ENCODE measurements at places on chromosomes 13 and 19.
A peak's percentile ranks its signal among the peaks of the same experiment; 100 is the strongest.

DNA sequence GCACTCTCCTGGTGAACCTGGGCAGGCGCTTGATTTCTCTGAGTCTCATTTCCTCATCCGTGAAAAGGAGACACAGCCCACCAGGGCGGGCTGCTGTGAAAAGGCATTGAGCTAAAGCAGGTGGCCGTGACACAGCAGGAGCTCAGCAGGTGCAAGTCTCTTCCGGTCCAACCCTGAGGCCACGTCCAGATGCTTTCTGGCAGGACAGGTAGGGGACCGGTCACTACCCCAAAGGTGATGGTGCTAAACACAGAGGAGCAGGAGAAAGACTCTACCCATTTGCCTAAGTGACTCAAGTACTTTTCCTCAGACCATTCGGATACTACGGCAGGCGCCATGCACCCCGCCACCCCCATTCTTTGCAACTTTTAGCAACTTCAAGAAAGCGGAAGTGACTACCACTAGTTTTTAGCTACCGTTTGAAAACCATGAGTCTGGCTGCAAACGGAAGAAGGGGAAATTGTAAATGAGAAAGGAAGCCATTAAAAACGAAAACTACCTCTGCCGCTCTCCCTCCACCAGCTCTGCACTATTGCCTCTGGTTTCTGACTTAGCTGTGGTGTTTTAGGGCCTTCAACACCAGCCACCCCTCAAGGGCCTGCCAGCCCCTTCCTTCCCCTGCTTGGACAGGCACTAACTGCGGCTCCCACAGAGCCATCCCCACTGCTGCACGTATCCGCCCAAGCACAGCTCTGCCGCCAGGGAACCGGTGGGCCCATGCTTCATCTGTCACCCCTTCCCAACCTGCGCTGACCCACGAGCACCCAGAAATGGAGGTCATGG, 4.8 kb downstream of the PPP6R1 start:
- peak; percentile 50 for DNase-seq

GRCh38 chr19:40216013-40216776, 2.0 kb downstream of the TTC9B start:
- no peak for DNase-seq

- no peak for DNase-seq
These were observed 41.8 kb downstream of the MBD3L2B start for GRCh38 chr19:6979399-6979798.

GRCh38 chr19:19552798-19553197, 14.7 kb downstream of the CILP2 start:
- DNase-seq, result no peak

DNA sequence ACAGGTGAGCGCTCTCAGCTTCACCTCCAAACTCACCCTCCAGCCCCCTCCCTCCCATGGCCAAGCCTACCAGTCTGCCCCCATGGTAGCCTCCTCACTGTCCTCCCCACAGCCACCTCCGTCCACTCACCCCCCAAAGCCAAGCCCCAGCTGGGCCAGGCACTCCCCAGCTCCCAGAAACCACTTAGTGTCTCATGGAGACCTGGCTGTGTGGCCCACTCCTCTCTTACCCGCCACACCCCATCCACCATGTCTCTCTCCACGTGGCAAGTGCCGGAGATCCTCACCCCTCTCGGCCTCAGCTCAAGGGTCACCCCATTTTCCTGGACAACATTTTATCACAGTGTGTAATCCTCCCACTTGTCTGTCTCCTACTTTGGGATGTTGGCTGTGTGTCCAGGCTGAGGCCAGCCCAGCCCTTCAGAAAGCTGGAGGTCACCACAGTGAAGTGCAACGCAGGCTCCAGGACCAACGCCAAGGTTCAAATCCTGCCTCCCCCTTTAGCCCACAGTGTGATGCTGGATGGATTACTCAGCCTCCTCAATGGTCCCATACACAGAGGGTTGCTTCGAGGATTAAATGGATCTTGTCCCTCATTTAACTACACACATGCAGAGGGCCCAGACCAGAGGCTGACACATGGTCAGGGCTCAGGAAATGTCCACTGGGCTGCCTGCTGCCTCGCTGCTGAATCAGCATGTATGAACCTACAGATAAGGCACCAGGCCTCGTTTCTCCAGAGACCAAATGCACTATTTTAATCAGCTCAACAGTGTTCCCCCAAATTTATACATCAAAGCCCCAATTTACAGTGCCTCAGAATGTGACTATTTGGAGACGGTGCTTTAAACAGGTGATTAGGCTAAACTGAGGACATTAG, 71.3 kb downstream of the CEBPG start:
- DNase-seq, result no peak

- peak; percentile 27 for DNase-seq
These were observed 23.3 kb downstream of the LYPD4 start for GRCh38 chr19:41821003-41821735.

DNA sequence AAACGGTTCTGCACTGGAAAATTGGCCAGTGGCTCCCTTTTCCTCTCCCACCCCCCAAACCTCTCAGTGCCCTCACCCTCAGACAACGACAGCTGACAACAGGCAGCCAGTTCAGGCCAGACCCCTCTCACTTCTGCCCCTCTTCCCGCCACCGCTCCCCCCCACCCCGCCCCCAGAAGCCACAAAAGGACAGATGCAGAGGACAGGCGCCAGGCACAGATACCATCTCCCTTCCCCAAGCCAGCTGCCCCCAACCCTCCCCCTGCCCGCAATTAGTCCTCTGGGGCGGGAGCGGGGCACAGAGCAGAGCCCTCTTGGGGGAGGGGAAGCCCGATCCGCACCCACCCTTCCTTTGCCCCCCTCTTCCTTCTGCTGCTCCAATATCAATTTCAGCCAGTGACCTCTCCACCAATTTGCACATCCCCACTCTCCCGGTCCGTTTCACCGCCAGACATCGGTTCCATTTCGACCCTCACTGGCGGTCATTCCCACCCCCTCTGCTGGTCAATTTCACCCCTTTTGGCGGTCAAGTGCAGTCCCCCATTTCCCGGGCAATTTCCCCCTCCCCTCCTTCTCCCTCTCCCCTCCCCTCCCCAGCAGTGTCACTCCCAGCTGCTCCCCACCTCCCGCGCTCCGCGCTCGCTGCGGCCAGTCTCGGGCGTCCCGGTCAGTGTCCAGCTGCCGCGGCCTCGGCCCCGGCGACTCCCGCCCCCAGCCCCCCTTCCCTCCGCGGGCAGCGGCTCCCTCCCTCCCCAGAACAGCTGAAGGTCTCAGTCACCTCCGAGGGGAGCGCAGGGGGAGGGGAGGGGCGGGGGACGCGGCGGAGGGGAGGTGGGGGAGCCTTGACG, at the start of gene SHD:
Gene SHD, plus strand, starts transcription at position 848 of the 848 bp plus-strand sequence. CDS start 798 bp downstream, outside the sequence.
- DNase-seq, result no peak

DNA sequence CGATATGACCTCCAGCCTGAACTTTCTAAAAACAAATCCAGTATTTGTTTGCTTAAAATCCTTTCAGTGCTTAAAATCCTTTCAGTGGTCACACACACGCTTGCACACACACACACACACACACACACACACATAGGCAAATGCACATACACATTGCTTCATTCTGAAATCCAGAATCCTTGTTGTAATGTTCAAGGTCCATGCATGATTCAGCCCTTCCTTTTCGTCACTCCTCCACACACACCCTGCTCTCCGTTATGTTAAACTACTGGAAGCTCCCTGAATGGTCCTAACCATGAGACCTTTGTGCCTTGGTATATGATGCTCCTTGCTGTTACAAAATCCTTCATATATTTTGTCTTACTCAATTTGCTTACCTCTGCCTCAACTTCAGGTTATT, 44.9 kb downstream of the SERTM1 start:
- DNase-seq, result no peak

GRCh38 chr19:2329501-2329916, 1.0 kb downstream of the SPPL2B start:
- no peak for DNase-seq

- DNase-seq, result no peak
These were observed 53.0 kb downstream of the SACS start for GRCh38 chr13:23380534-23380933.

DNA sequence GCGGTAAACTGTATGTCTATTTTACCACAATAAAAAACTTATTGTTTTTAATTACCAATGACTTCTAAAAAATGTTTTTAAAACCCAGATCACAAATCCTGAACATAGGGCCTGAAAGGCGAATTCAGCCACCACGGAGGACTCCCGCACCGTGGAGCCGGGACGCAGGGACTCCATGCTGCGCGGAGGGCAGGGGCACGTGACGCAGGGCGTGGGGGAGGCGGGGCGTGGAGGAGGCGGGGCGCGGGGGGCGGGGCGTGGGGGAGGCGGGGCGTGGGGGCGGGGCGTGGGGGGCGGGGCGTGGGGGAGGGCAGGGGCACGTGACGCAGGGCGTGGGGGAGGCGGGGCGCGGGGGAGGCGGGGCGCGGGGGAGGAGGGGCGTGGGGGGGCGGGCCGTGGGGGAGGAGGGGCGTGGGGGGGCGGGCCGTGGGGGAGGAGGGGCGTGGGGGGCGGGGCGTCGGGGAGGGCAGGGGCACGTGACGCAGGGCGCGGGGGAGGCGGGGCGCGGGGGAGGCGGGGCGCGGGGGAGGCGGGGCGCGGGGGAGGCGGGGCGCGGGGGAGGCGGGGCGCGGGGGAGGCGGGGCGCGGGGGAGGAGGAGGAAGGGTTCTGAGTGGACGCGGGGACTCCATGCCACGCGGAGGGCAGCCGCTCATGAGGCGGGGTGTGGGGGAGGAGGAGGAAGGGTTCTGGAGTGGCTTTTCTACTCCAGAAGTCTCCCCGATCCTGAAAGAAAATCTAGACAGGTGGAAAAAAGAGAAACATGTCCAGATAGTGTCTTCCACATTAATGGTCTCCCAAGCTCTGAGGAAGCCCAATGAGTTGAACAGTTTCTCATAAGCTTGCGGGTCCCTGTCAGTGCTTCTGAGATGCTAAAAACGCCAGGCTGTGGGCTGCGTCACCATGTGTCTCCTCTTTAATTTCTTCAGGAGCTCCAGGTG, 4.4 kb upstream of the PROZ start:
- peak; percentile 28 for DNase-seq

- no peak for DNase-seq
These were observed 211.1 kb upstream of the TSHZ3 start for GRCh38 chr19:31560086-31561060.

DNA sequence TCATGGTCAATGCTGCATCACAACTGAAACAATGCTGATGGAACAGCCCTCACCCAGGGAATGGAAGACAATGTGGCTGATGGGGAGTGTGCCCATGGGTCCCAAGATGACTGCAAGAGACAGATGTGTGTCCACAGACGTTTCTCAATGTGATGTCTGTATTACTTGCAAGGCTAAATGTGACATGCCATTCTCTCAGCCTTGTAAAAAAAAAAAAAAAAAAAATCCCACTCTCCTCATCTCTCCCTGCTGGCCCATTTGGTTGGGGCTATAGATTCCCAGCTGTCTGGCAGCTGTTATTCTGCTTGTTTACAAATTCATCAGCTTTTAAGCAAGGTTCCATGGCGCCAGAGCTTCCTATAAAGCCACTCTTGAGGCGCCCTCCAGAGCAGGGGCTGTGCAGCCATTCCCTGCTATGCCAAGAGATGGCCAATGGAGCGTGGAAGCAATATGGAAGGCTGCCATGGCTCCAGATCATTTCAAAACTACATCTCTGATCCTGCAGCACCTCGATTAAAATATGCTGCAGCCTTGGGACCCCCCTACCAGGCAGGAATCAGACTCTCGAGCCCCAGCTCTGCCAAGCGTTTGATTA, 294.8 kb downstream of the FOXO1 start:
- DNase-seq, result no peak

DNA sequence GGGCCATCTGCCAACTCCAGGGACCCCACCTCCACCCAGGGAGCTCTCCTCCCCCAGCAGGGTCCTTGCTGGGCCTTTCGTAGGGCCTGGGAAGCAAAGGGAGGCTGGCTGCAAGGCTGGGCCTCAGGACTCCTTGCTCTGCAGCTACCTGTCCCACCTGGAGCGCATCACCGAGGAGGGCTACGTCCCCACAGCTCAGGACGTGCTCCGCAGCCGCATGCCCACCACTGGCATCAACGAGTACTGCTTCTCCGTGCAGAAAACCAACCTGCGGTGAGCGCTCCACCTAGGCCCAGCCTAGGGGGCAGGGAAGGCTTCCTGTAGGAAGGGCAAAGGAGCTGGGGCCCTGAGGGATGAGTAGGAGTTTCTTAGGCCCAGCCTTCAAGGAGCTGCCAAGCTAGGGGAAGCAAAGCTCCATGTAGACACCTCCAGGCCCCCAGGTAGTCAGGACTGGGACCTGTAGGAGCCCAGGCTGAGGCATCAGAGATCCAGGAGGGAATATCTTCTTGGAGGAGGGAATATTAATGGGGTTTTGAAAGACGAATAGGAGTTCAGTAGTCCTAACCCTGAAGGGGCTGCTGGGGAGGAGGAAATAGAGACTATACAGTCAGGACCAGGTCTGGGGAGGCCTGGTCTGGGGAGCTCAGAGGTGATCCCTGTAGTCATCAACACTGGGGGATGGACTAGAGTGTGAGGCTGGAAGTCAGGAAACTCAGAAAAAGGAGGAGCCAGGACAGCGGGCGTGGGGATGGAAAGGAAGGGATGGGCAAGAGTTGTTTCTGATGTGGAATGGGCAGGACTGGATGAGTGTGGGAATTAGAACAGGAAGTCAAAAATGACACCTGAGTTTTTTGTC, 16.0 kb downstream of the GNA15 start:
- no peak for DNase-seq

DNA sequence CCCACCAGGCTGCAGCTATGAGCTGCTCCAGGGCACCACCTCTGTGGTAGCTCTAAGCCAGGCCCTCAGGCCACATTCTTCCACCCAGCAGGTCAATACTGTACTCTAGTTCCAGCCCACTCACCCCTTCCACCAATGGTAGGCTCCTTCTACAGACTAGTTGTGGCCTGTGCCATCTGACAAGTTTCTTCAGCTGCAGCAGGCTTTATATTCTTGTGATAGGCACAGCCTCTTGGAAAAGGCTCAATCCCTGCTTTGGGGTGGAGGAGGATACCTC, 8.5 kb downstream of the MICU2 start:
- DNase-seq, result no peak

DNA sequence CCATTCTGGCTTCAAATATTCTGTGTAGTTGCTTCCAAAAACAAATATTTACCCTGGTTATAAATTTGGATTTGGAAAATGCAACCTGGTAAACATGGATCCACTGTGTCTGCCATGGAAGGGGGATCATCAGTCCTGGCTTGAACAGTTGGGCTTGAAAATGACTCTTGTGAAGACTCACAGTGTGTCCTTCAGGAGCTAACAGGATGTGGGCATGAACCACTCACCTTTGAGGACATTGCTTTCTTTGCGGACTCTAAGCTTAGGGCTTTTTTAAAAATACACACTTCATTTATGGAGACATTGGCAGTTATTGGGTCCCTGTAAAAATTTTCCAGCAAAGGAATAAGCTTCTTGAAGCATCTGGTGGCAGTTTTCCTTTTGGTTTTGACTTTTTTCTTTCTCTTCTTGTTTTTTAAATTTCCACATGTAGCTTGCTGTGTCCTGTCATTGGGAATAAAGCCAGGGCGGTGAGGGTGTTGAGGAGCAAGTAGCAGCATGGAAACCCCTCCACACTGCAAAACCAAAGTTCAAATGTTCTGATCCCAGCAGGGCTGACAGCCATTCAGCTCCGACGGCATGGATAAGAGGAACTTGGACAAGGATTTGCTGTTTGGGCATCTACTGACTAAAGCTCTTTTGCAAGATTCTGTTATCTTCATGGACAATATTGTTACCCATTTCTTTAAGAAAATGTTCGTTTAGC, 39.5 kb upstream of the SERP2 start:
- DNase-seq, result no peak

- DNase-seq, result no peak
These were observed 45.8 kb downstream of the TNFSF13B start for GRCh38 chr13:108315273-108315672.
